ENCODE measurements at places on chromosomes 11 and 22. TPM values are rescaled to one million over a fixed set of nuclear protein-coding genes. Genes with fewer than 3 reads are reported as not detected.

GDPD4 gene
- total RNA-seq: not detected

ADAMTS15 gene
- total RNA-seq: not detected

CRYBA4 gene
- not detected for total RNA-seq

MS4A7 gene
- 8.0 TPM for total RNA-seq

CARD18 gene
- not detected for total RNA-seq

COPB1 gene
- 83.8 TPM for total RNA-seq

APOL4 gene
- total RNA-seq: not detected

MUC2 gene
- total RNA-seq: not detected

TTC12 gene
- total RNA-seq: 24.1 TPM

PATZ1 gene
- total RNA-seq: 31.5 TPM

CHADL gene
- total RNA-seq: 0.35 TPM

CDHR5 gene
- total RNA-seq: not detected

FGF3 gene
- total RNA-seq: not detected

ANO1 gene
- not detected for total RNA-seq

APOA1 gene
- 0.87 TPM for total RNA-seq

OR51E1 gene
- not detected for total RNA-seq

CREB3L1 gene
- not detected for total RNA-seq

FAM111B gene
- 1.9 TPM for total RNA-seq

RASGRP2 gene
- 371 TPM for total RNA-seq

MIOX gene
- total RNA-seq: 0.23 TPM

SCGB2A2 gene
- total RNA-seq: not detected

MRGPRX4 gene
- not detected for total RNA-seq

ADORA2A gene
- 11.7 TPM for total RNA-seq

OR51B5 gene
- not detected for total RNA-seq

ACRV1 gene
- not detected for total RNA-seq

APOA4 gene
- not detected for total RNA-seq

TMEM121B gene
- 0.18 TPM for total RNA-seq

SAA4 gene
- total RNA-seq: 0.54 TPM

TRABD gene
- total RNA-seq: 138 TPM

DDX17 gene
- 578 TPM for total RNA-seq

TMPRSS5 gene
- 0.60 TPM for total RNA-seq

XPNPEP3 gene
- total RNA-seq: 14.8 TPM

GAB4 gene
- total RNA-seq: 0.57 TPM

RAG2 gene
- total RNA-seq: not detected

MYOD1 gene
- total RNA-seq: not detected

PARVG gene
- total RNA-seq: 146 TPM

PIK3IP1 gene
- total RNA-seq: 132 TPM

CRYBB2 gene
- total RNA-seq: not detected

PARVA gene
- total RNA-seq: 0.07 TPM

ESAM gene
- 2.2 TPM for total RNA-seq

MRGPRE gene
- not detected for total RNA-seq

FOLR3 gene
- not detected for total RNA-seq

PPM1F gene
- 25.5 TPM for total RNA-seq

SLCO2B1 gene
- not detected for total RNA-seq

NAP1L4 gene
- 237 TPM for total RNA-seq

VPREB1 gene
- total RNA-seq: not detected

SCGB1D2 gene
- not detected for total RNA-seq

TMPRSS13 gene
- 1.8 TPM for total RNA-seq

FBLN1 gene
- not detected for total RNA-seq

NAALADL1 gene
- 54.1 TPM for total RNA-seq

INPP5J gene
- total RNA-seq: not detected

TESMIN gene
- total RNA-seq: 3.9 TPM
